ENCODE measurements at places on chromosomes 7 and 10.

GRCh38 chr10:96992721-96993120, 160.6 kb downstream of the LCOR start:
- DNase-seq, result no peak

DNA sequence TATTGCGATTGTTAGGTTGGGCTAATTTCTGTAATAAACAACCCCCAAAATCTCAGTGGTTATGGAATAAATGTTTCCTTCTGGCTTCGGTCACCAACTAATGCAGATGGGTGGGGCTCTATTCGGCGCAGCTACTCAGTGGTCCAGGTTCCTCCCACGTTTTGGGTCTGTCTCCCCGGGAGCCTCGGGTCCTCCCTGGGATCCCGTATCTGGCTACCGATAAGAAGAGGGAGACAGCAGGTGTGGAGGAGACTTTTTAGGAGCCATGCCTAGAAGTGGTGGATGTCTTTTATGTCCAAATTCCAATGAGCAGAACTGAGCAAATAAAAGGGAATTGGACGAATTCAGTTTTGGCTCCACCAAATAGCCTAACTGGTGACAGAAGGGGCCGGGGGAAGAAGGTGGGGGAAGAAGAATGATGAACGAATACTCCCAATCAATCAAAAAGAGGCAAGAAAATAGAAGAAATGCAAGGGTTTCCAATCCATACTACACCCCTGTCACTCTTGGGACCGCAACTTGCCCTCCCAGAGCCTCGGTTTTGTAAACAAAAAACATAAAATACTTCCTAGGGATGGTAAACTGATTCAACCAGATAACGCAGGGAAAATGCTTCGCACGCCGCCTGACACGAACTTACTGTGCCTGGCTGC, 498 bp upstream of the C10orf53 start:
- DNase-seq, result no peak

DNA sequence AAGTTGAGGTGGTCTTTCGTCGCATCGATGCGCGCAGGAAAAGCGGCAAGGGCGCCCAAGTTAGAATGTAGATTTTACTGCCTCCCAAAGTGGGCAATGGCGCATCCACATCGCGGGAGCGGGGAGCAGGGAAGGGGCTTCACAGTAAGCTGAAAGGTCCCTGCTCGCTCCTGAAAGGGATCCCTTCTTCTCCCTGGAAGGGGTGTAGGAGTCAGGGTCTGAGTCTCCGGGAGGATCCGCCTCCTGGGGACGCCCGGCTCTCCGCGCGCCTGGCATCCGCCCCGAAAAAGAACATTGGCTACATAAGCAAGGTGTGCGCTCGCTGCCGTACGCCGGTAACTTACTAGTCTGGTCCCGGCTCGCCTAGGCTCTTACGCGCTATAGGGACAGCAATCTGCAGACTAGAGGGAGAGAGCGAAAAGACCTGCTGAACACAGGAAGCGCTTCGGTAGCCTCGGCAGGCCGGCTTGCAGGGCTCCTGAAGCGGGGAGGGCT, 804 bp downstream of the UNC5B start:
- peak; percentile 77 for DNase-seq

DNA sequence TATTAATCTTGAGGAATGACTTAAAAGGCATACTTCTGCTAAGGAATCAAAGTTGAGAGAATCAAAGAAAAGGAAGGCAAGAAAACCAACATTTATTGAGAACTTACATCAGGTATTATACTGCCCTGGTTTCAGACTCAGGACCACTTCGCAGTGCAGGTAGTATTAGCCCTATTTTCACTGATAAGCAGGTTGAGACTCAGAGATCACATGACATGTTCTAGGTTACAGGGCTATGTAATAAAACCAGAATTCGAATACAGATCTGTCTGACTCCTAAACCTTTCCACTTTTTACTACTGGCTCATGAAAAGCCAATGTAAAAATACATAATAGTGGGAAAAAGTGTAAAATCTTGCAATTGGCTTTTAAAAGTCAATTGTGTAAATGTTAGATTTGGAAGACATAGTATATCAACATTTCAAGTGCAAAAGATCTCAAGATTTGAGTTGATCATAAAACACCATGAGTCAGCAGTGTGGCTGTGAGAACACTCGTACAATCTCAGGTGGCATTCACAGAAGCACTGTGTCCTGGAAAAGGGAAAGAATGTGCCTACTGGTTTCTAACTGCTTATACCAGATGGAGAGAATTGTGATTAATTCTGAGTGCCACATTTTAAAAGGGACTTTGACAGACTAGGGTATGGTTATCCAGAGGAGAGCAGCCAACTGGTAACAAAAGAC, 195.8 kb upstream of the MKLN1 start:
- DNase-seq, result no peak

GRCh38 chr10:62473241-62473640, 99.1 kb downstream of the ZNF365 start:
- DNase-seq, result no peak

- DNase-seq, result no peak
Observed at GRCh38 chr7:68760556-68760955, 837.7 kb upstream of the AUTS2 start.

DNA sequence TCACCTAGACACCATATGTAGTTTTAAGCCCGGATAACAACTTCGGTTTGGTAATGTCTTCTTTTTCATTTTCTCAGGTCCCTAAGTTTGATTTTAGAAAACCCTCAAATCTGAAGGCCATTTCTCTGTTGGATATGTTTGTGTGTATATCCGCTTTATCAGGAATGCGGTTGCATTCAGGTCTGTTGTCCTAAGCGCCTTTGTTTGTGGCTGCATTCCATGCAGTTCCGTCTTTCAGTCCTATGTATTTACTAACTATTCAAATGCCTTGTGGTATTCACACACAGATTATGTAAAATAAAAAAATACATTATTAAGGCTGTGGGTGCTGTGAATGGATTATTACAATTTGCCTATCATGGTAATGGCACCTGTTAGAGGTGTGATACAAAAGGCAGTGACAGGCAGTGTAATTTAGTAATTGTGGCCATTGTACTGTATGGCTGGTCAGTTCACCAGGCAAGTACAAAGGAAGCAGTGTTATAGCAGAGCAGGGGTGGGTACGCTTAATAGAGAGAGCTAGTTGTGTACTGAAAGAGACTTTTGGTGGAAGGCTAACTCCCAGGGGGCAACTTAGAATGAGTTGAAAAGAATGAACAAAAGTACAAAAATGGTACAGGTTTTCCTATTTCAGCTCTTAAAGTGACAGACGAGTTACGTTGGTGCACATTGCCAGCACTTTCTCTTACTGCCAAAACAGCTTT, 136.4 kb downstream of the VTI1A start:
- no peak for DNase-seq

- DNase-seq, result no peak
Observed at GRCh38 chr7:157981778-157982177, 605.8 kb downstream of the PTPRN2 start.

GRCh38 chr10:54905578-54906192, 104.7 kb upstream of the PCDH15 start:
- no peak for DNase-seq

GRCh38 chr7:73933091-73933490, 72.1 kb downstream of the TMEM270 start:
- no peak for DNase-seq

Measured in H7 (cell line).